ENCODE measurements at places on chromosomes 3 and 15.

DNA sequence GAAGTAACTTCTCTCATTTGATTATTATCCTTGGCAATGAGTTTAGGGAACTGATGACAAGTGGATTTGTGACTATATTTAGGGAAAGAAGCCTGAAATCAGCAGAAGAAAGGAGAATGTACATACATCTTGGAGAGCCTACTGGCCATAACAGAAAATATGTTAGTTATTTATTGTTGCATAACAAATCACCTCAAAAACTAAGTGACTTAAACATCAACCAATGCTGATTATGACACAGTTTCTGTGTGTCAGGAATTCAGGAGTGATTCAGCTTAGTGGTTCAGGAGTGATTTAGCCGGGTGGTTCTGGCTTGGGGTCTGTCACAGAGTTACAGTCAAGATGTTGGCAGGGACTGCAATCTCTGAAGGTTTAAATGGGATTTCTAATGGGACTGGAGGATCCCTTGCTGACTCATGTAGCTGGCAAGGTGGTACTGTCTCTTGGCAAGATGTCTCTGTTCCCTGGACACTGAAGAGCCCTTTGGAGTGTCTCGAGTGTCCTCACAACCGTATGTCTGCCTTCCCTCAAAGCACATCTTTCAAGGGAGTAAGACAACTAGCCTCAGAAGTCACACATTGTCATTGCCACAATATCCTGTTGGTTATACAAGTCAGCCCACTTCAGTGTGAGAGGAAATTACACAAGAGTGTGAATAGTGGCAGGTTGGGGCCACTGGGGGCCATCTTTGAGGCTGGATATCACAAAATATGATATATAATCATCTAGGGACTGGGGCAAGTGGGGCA is 248.9 kb downstream of the SV2B start:
- no peak for DNase-seq

GRCh38 chr3:30457081-30457480 is 149.3 kb upstream of the TGFBR2 start:
- DNase-seq, result no peak

DNA sequence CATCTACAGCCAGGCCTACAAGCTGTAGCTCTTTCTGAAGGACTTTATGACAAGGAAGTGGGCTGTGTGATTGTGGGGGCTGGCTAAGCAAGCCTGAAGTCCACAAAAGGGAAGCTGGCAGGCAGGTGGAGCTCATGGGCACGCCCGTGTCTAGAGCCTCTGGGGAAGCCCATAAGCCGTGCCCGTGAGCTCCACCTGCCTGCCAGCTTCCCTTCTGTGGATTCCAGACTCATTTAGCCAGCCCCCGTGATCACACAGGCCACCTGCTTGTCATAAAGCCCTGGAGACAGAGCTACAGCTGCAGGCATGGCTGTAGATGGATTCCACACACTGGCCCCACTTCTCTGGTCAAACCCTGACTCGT is 15.2 kb downstream of the EFCC1 start:
- peak; percentile 87 for DNase-seq

DNA sequence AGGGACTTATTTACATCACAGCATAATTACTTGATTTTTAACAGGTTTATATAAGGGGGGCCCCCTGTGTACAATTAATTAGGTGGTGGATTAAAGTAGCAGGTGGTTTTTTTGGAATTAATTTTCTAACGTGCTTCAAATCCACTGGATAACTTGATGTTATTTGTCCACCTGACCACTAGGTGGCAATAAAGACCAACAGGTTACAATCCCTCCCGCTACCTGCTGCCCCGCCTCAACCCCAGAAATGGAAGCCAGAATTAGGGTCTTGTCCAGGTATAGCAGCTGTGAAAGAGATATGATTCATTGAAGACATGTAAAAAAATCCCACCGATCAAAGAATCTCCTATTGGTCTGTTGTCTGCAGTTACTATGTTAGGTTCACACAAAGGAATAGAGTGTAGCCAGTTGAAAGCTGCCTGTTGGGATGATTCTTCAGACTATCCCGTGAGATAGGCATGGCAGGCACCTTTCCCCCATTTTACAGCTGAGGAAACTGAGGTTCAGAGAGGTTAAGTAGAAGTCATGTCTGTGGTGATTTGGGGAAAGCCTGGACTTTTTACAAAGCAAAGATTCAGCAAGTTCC is 44.0 kb downstream of the MFSD1 start:
- no peak for DNase-seq
